ENCODE measurements at places on chromosomes 7 and 10.

- DNase-seq, result no peak
These were observed 251.0 kb downstream of the AUTS2 start for GRCh38 chr7:69849268-69849667.

DNA sequence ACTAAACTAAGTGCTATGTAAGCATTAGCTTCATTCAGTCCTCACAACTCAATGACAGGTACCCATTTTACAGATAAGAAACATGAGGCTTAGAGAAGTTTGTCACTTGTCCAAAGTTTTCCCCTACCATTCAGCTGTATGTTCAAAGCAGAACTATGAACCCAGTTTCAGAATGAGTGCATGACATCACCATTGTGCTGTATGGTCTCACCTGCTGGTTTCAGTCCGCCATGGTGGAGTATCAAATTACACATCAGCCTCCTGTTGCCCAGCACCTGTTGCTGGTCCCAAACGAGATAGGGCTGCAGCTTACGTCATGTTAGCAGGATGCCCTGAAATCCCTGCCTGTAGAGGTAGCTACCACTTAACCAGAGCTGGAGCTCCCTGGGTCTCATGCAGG is 95.0 kb downstream of the DYNC1I1 start:
- no peak for DNase-seq

DNA sequence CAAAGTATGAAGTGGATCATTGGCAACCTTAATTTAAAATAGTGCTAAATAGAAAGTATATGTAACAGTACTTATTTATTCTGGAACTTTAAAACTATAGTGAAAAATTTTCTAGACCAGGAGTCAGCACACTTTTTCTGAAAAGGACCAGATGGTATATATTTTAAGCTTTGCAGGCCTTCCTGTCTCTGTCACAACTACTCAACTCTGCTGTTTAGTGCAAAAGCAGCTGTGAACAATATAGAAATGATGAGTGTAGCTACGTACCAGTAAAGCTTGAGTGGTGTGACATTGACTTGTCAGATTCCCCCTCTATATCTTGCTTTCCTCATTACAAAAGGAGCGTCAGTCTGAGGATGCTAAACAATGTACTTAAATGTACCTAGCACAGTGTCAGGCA is 88.1 kb upstream of the IGFBP3 start:
- no peak for DNase-seq

GRCh38 chr10:117272195-117273076 is 31.5 kb downstream of the SLC18A2 start:
- DNase-seq, result no peak

DNA sequence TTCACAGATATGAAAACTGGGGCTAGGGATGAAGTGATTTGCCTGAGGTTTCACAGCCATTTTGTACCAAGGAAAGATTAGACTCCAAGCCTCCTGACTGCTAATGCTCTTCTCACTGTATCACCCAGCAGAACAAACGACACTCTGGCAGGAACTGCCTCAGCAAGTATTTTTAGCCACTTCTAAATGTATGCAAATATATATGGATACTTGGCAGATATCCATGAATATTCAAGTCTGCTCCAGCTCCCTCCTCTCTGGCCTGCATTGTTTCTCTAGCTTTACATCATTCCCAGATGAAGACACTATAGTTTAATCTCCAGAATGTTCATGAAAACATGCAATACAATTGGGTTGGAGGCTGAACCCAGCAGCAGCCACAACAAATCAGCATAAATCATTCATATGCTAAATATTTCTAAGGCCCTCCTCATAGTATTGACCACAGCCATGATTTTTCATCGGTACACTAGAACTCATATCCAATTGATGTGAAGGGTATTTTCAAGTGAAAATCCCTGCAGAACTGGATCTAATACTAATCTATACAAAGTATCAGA is 65.5 kb downstream of the HPSE2 start:
- DNase-seq, result no peak
